ENCODE measurements at places on chromosomes 5 and 9.

DNA sequence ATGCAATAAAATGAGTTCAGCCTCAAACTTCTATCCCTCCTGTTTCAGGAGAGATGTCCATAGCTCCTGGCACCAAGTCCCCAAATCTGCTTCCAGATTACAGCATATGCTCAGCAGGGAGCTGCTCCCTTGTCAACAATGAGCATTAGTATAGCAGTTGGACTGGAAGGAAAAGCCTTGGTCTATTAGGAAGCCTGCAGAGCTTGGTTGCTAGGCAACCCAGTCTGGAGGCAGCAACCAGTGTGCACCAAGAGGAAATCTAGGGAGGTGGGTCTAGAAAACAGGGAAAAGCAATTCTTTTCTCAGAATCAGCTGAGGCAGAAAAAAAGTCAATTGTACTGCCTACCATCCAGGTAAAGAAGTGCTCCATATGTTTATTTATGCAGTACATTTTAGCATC, 229.5 kb upstream of the NMUR2 start:
- DNase-seq, result no peak

GRCh38 chr5:135598691-135599395, 20.1 kb upstream of the CXCL14 start:
- DNase-seq, result no peak

DNA sequence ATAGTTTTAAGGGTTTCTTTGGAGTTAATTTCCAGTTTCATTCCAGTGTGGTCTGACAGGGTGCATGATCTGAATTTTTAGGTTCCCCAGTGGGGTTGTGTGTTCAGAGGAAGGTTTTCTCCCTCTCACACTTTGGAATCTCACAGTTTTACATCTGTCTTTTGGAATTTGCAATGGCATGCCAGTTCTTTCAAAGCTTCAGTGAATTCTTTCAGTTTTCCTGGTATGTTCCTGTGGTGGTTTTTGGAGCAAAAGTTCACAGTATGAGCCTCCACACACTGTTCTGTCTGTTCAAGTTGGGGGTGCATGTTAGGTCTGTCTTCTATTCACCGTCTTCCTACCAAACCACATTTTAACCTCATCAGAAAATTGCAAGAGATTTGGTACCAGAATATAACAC, 624.2 kb downstream of the KCTD16 start:
- no peak for DNase-seq

GRCh38 chr5:179219661-179220620, 125.3 kb downstream of the ADAMTS2 start:
- DNase-seq, result no peak

GRCh38 chr5:76371960-76372322, 31.1 kb upstream of the IQGAP2 start:
- no peak for DNase-seq
